ENCODE measurements at places on chromosomes 1 and 21.
A peak's percentile ranks its signal among the peaks of the same experiment; 100 is the strongest.

DNA sequence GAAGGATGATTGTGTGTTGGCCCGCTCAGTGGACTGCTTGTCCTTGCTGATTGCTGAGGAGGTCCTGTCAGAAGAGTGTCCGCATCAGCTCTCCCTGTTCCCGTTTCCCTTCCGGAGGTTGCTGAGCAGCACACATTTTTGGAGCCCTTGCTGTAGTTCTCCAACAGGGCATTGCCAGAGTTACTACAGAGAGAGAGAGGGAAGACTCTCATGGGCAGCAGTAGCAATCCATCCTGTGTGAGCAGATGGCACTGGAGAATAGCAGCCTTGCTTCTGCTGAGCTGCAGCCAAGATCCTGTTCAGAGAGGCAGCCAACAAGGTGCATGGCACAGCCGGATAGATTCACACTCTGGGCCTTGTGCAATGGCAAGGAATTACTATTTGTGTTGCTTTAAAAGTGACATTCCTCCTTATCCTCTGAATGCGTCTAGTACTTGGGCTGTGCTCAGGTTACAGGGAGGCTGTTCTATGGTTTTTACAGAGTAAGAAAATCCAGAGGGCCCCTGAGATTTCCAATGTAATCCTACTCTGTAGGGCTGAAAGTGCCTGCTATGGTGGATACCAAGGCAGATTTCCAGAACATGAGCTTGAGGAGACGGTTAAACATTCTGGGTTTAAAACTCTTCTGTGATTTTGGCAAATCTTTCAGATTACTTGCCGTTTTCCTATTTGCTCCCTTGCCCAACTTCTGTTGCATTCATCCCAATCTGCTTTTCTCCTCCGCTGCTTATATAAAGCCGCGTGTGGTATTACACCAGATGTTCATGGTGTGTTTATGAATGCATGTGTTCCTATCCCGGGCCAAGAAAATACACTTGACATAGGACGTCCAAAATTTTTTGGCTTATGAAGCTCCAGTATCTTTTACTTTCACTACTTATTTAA is 27.4 kb downstream of the AK4 start:
- DNase-seq = no peak

- peak; percentile 43 for DNase-seq
Measured at GRCh38 chr1:192401825-192402224, 85.0 kb downstream of the RGS21 start.

DNA sequence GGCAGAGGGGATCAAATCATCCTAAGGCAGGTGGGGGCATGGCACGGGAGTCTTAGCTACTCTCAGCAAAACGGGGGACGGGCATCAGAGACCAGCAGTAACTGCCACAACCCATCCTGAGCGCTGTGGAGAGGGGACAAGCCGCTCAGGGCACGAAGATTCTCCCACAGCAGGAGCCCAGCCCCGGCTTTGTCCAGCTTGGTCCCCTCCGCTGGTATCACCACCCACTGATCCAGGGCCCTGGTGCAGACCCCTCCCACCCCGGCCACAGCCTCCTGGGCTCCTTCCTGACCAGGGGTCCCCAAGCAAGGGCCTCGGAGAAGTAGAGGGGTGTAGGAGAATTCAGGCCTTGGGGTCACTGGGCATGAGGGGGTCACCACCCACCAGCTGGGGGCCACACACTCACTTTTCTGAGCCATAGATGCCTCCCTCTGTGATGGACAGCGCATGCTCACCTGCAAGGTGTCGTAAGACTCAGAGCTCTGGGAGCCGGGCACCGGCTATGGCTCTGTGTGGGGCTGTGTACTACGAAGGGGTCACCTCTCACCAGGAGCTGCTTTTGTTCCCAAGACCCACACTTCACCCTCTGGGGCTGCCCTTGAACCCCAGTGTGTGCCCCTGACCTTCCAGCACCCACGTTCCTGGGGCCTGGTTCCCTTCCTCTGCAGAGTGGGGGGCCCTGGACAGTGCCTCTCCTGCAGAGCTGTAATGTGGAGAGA is 2.3 kb upstream of the SMIM1 start:
- no peak for DNase-seq

- DNase-seq = no peak
Measured at GRCh38 chr1:161206411-161207140, 4.4 kb downstream of the NDUFS2 start.

- no peak for DNase-seq
Measured at GRCh38 chr1:45518910-45519309, 2.8 kb downstream of the PRDX1 start.

GRCh38 chr1:26372039-26372438 is 511 bp downstream of the ZNF683 start:
- peak; percentile 72 for DNase-seq

- peak; percentile 43 for DNase-seq
Measured at GRCh38 chr1:25246600-25247023, 642 bp downstream of the RSRP1 start.

GRCh38 chr1:81467383-81467782 is 333.4 kb upstream of the ADGRL2 start:
- DNase-seq = no peak

DNA sequence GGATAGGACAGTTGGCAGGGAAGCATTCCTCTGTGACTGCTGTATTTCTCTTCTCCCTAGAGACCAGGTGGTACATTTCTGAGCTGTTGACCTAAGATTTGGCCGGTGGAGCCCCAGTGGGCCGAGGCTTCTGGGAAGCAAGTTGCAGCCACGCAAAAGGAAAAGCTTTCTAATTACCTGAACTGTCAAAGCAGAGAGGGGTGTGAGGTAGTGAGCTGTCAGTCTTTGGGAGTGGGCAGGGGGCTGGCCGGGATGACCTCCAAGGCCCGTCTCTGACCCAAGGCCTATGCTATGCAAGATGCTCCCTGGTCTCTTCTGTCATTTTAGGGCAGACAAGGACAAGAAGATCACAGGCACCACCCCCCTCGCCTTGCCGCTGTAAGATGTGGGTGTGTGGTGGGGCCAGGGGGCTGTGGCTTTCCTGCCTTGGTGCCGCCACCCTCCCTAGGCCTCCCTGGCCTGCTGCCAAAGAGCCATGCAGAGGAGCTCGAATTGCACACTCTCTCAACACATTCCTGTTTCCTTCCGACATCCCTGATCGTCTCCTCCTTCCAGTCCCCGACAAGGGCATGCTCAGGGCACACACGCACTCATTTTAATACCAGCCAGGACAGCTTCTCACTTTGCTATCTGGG is 7.7 kb downstream of the PADI1 start:
- peak; percentile 59 for DNase-seq

- DNase-seq = peak; percentile 60
Measured at GRCh38 chr1:195766709-195767108, 841.5 kb downstream of the KCNT2 start.

- no peak for DNase-seq
Measured at GRCh38 chr21:16205527-16205926, 475.7 kb downstream of the USP25 start.

DNA sequence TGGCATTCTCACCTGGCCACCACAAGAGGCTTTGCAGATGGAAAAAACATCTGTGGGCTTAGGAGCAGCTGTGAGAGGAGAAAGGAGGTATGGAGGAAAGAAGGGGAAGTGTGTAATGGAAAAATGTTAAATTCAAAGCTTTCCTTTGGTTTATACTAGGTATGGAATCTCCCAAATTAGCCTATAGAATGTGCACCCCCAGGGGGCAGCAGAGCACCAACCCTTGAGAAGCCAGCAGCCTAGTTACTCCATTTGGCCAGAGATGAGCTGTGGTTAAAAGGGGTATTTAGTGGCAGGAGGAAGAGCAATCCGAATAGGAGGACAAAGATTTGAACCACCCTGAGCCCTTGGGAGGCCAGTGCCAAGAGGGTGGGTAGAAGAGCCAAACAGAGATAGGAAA is 97.5 kb upstream of the CTTNBP2NL start:
- peak; percentile 72 for DNase-seq

GRCh38 chr1:96488777-96489176 is 232.8 kb upstream of the PTBP2 start:
- no peak for DNase-seq

DNA sequence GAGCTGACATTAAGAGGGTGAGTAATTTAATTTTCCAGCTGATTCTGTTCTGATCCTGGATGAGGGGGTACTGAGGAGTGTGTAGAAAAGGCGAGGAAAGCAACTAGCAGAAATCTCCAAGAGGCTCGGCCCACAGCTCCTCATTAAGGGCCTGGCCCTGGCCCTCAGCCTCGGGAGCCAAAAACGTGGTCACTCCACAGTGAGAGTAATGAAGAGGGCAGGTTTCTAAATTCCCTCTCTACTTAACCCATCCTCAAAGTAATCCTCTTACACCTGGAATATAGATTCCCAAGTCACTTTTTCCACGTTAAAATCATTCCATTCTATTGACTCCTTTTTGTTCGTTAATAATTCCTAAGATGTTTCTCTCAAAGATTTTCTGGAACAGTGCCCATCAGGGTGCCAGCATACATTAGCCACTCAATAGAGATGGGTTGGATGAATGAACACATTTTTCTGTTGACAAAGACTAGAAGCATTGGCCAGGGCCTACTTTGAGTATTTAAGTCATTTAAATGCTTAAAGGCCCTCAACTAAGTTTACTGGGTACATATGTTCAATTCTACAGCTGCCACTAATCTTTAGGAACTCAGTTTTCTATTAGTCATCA is 1.1 kb upstream of the COL11A1 start:
- DNase-seq = peak; percentile 30

DNA sequence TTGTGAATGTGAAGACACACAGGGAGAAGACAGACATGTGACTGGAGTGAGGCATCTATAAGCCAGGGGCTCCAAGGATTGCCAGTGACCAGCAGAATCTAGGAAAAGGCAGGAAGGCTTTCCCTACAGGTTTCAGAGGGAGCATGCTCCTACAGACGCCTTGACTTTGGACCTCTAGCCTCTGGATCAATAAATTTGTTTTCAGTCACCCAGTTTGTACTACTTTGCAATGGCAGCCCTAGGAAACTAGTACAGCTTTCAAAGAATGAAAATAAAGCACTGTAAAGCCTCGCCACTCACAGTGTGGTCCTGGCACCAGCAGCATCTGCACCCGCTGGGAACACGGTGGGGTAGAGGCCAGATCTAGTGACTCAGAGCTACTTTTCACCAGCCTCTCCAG is 510.0 kb downstream of the LTN1 start:
- DNase-seq = no peak

GRCh38 chr1:34186741-34187494 is 10.2 kb downstream of the C1orf94 start:
- no peak for DNase-seq

GRCh38 chr1:206135248-206135647 is 18.1 kb upstream of the AVPR1B start:
- DNase-seq = no peak

DNA sequence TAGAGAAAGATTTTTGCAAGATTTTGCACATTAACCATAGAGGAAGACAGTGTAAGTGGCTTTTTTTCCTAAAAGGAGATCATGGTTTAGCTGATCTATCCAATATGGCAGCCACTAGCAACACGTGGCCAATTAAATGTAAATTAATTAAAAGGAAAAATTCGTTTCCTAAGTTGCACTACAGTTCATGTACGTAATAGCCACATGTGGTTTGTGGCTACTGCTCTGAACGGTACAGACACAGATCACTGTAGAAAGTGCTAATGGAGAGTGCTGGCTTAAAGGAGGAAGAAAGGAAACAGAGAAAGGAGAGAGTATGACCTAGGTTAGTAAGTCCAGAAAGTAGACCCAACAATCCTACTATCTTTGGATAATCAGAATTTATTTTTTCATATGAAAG is 170.8 kb downstream of the SIPA1L2 start:
- DNase-seq = no peak

- DNase-seq = peak; percentile 91
Measured at GRCh38 chr1:154867064-154867825, 2.8 kb downstream of the KCNN3 start.

DNA sequence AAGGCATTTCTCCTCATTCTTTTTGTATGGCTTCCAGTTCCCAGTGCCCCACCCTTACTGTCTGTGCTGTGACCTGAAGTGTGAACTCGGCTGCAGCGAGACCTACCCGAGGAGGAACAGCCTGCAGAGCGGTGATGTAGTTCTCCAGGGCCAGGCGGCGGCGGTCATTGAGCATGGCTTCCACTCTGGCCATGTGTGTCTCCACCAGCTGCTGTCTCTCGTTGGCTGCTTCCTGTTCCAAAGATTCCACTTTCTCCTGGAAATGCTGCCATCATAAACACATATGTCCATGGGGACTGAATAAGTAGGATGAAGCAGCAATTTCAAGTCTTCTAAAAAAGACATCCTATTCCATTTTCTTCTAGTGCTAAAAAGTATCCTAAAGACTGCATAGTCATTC is 195.6 kb downstream of the APP start:
- DNase-seq = no peak

DNA sequence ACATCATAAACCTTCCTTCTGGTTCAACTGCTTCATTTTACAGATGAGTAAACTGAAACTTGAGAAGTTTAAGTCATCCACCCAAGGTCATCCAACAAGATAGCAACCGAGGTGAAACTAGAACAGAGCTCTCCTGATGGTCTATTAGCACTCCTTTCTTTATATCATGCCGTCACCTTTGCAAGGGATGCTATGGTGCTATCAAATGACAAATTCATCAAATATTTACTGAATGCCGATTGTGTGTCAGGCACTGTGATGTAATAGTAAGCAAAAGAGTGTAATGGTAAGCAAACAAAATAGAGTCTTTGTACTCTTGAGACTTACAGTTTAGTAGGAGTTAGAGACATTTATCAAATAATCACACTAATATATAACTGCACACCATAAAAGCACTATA is 14.0 kb upstream of the SGIP1 start:
- DNase-seq = peak; percentile 10

DNA sequence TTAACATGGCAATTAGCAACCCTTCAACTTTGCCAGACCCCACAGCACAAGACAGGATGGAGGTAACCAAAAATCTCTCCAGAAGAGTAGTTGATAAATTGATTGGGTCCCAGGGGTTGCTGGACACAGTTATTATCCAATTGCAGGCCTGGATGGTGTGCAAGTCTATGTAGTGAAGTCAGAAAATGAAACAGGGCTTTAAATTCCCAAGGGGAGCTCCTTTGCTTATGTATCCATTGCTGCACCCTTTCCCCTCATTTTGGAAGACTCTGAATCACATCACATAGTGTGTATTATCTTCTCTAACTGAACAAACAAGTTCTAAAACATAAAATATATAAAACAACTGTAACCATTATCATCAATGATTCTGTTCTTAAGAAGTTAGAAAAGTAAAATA is 550.2 kb downstream of the LMO4 start:
- no peak for DNase-seq

DNA sequence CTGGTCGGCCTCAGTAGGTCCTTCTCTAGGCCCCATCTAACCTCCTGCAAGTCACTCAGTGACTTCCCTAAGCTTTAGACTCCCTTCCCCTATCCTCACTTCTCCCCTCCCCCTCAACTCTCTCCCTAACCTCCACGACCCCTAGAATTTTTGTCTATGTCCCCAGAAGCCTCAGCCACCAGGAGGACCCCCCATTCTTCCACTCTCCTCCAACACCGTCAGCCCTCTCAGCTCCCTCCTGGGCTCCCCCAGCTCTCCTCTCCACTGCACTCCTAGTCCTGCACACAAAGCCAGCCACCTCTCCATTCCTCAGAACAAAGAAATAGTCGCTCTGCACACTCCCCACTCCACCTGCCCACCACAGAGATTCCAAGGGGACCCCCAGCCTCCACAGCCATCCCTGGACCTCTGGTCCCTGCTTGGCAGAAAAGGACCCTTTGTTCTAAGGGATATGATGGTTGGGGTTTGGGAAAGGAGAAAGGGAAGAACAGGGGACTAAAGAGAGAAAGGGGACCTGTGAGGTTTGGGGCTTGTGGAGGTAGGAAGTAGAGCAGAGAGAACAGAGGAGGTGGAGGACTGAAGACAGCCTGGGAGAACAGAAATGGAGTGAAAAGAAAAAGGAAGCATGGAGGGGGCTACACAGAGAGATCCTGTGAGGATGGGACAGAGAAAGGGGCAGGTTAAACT is 2.8 kb downstream of the ARHGEF2 start:
- no peak for DNase-seq
